RPMI7951 (cell line): ENCODE measurements at places on chromosomes 1 and 21. TPM values are rescaled to one million over a fixed set of nuclear protein-coding genes. Genes with fewer than 3 reads are reported as not detected.

Gene GIPC2
- total RNA-seq = under 0.01 and 0.10 TPM in 2 replicates

Gene CGN
- total RNA-seq = under 0.01 and 0.10 TPM in 2 replicates

Gene KRTAP7-1
- not detected in 2 replicates for total RNA-seq

Gene KRTAP20-1
- not detected in 2 replicates for total RNA-seq

Gene KLHDC9
- total RNA-seq = not detected in 2 replicates

Gene CNIH3
- 21.0 and 24.5 TPM in 2 replicates for total RNA-seq

Gene PDXK
- total RNA-seq = 41.3 and 41.8 TPM in 2 replicates
